C1 segment of cervical spinal cord (tissue), 14 donors: ENCODE measurements at places on chromosomes 6 and 20.

- DNase-seq: no peak
Measured at GRCh38 chr6:81863123-81863522, 110.6 kb upstream of the TENT5A start.

DNA sequence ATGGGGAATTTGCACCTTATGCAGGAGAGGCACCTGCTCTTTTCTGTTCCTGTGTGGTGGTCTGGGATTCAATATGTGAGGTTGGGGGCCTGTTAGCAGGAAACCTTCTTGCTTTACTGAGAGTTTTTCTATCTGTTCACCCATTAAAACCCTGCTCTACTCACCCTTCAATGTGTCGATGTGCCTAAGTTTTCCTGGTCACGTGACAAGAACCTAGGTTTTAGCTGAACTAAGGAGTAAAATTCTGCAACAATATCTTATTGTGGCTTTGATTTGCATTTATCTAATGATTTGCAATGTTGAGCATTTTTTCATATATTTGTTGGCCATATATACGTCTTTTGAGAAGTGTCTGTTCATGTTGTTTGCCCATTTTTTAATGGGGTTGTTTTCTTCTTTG, 979.9 kb downstream of the HACE1 start:
- no peak for DNase-seq

GRCh38 chr20:20635006-20635405, 77.4 kb downstream of the RALGAPA2 start:
- DNase-seq: no peak

- no peak for DNase-seq
Measured at GRCh38 chr20:51387125-51387875, 155.2 kb downstream of the NFATC2 start.
